Spinal cord (tissue), 10 donors: ENCODE measurements at places on chromosomes 2 and 18. TPM values are rescaled to one million over a fixed set of nuclear protein-coding genes. Genes with fewer than 3 reads are reported as not detected.

DNA sequence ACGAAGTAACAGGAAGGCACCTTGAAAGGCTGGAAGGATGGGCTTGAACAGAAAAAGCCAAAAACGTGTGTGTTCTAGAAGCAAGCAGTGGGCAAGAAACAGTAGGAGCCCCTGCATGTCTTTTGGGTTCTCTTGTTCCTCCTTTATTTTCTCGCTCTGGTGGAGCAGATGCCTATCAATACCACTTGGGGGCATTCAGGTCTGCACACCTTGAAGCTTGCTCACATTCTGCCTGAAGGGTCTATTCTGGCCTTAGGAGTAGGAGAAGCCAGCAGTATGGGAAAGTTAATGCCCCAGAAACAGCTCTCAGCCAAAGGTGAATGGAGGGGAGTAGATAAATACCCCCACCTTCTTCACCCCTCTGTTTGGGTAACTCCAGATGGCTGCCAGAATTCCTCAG lies 204.5 kb downstream of the TXNL1 start:
- H3K27me3 ChIP-seq, result no peaks in the 10 kb centered on the region
- no peak for DNase-seq
- no peaks in the 10 kb centered on the region for H3K4me1 ChIP-seq

GRCh38 chr2:54606393-54606958 lies 117.0 kb upstream of the EML6 start:
- no peak overlapping the region for H3K4me3 ChIP-seq
- no peak for DNase-seq
- no peaks in the 10 kb centered on the region for H3K36me3 ChIP-seq
- no peak overlapping the region for H3K27ac ChIP-seq

DNA sequence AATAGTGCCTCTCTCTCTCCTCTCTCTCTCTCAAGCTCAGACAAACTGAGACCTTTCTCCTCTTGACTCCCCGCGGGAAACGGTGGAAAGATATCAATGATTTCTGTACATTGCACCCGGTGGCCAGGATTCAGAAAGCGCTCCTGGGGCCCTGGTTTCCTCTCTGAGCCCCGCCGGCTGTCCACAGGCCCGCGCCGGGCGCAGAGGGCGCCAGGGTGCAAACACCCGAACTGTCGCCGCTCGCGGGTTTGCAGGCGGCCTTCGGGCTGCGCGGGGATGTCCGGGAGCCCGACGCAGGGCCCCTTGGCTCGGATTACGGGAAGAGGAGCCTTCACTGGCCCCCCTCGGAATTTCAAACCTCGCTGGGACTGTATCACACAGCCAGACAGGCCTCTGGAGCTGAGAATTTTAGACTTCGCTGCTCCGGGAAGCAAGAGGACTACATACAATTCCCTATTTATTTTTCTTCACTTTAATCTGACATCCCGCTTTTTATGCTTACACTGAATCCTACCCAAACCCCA lies 5.2 kb upstream of the EN1 start:
- H3K36me3 ChIP-seq, result no peaks in the 10 kb centered on the region
- peaks cover 55% of the 10 kb centered on the region for H3K4me1 ChIP-seq
- DNase-seq, result no peak
- H3K27me3 ChIP-seq, result peaks cover 100% of the 10 kb centered on the region

DNA sequence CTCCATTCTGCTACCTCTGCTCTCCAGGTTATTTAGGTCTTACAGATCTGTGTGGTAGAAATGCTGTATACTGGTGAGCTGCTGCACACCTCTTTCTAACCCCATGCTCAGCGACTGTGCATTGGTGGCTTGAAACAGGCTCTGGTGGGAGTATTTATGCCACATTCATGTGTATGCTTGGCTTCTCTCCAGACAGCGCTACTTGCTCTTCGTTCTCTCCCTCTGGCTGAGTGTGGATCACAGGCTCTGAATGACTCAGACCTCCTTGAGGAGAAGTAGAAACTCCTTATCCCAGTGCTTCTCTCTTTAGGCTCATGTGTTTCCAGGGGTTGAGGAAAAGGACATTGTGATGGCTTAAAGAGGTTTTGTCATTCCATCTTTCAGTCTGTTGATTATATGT lies 54.9 kb downstream of the FHOD3 start:
- no peak overlapping the region for H3K27ac ChIP-seq
- H3K27me3 ChIP-seq, result no peaks in the 10 kb centered on the region
- peak; percentile 74 for DNase-seq
- H3K4me1 ChIP-seq, result no peaks in the 10 kb centered on the region
- H3K4me3 ChIP-seq, result no peak overlapping the region

GRCh38 chr2:216274194-216274840 lies 98.0 kb downstream of the MARCHF4 start:
- H3K36me3 ChIP-seq, result peaks cover 5% of the 10 kb centered on the region
- H3K27ac ChIP-seq, result no peak overlapping the region
- no peak for DNase-seq
- H3K4me1 ChIP-seq, result peaks cover 4% of the 10 kb centered on the region
- no peaks in the 10 kb centered on the region for H3K27me3 ChIP-seq

GRCh38 chr2:209653134-209653533 lies 118.5 kb upstream of the UNC80 start:
- H3K4me1 ChIP-seq, result no peaks in the 10 kb centered on the region
- DNase-seq, result no peak
- no peak overlapping the region for H3K27ac ChIP-seq
- no peak overlapping the region for H3K4me3 ChIP-seq

DNA sequence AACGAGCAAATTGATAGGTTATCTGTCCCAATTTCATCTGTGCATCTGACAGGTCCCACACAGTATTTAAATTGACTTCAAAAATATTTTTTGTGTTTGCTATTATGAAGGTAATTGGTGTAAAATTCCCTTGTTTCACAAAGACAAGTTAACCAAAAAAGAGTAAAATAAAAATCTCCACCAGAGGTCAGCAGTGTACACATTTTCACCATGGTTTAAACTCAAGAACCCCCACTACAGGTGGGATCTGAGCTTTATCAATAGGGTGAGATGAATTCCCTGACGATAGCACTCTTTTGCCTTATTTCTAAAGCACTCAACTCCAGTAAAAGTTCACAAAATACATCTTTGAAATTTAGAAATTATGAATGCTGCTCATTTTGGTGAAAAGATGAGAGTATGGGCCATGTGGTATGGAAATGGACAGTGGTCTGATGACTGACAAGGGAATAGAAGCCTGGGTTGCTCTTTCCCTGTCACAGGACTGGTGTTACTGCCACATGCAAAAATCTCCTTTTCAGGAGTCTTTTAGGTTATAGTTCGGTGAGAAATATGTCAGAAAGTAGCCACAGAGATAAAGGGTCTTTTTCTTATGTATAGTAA lies 68.0 kb downstream of the SERPINB8 start:
- H3K4me3 ChIP-seq, result no peak overlapping the region
- H3K4me1 ChIP-seq, result no peaks in the 10 kb centered on the region
- H3K27me3 ChIP-seq, result no peaks in the 10 kb centered on the region
- peak; percentile 74 for DNase-seq

DNA sequence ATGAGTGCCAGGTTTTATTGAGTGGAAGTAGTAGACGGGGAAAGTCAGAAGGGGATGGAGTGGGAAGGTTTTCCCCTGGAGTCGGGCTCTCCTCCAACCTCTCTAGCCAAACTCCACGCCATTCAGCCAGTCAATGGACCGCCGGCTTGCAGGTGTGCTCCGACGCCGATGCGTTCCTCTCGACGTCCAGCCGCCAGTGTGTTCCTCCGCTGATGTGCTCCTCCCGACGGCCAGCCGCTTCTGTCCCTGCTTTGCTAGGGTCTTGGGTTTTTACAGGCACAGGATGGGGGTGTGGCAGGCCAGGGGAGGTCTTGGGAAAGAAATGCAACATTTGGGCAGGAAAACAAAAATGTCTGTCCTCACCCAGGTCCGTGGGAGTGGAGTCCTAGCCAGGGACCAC lies 94.3 kb upstream of the TEX51 start:
- no peak overlapping the region for H3K27ac ChIP-seq
- H3K27me3 ChIP-seq, result no peaks in the 10 kb centered on the region
- H3K4me1 ChIP-seq, result peaks cover 3% of the 10 kb centered on the region

GRCh38 chr2:210660-211059 lies 53.2 kb downstream of the SH3YL1 start:
- DNase-seq, result no peak
- H3K36me3 ChIP-seq, result no peaks in the 10 kb centered on the region
- peaks cover 6% of the 10 kb centered on the region for H3K4me1 ChIP-seq
- H3K4me3 ChIP-seq, result no peak overlapping the region
- no peak overlapping the region for H3K27ac ChIP-seq
- peaks cover 2% of the 10 kb centered on the region for H3K27me3 ChIP-seq

DNA sequence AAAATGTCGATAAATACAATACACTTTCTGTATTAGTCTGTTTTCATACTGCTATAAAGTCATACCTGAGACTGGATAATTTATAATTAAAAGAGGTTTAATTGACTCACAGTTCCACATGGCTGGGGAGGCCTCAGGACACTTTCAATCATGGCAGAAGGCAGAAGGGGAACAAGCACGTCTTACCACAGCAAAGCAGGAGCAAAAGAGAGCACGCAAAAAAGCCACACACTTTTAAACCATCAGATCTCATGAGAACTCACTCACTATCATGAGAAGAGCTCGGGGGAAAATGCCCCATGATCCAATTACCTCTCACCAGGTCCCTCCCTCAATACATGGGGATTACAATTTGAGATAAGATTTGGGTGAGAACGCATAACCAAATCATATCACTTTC lies 256.7 kb downstream of the ANAPC1 start:
- H3K27ac ChIP-seq, result no peak overlapping the region
- no peaks in the 10 kb centered on the region for H3K36me3 ChIP-seq
- DNase-seq, result no peak
- H3K4me3 ChIP-seq, result no peak overlapping the region

DNA sequence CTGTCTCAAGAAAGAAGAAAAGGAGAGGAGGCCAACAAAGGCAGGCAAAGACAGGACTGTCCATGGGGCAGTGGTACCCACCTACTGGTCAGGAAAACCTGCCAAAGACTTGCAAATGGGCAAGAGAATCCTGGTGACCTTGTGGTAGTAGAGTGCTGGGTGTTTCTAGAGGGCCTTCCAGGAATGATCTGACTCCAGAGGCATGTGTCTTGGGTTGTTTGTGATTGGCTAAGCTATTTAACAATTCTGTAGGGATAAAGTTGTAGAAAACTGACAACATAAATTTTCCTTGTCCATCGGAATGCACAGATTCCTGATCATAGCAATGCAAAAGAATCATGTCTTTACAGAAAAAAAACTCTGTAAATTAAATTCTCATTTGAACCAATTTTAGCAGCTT lies 68.5 kb upstream of the ZNF532 start:
- H3K27me3 ChIP-seq, result no peaks in the 10 kb centered on the region
- no peak overlapping the region for H3K4me3 ChIP-seq
- no peak for DNase-seq

GRCh38 chr2:109529532-109530449 lies 84.0 kb downstream of the SEPTIN10 start:
- no peak for DNase-seq
- H3K4me1 ChIP-seq, result peaks cover 12% of the 10 kb centered on the region
- H3K27me3 ChIP-seq, result peaks cover 2% of the 10 kb centered on the region

- no peaks in the 10 kb centered on the region for H3K36me3 ChIP-seq
- no peaks in the 10 kb centered on the region for H3K27me3 ChIP-seq
- DNase-seq, result no peak
- no peak overlapping the region for H3K4me3 ChIP-seq
Measured at GRCh38 chr18:3967359-3968180, 487.5 kb downstream of the DLGAP1 start.

DNA sequence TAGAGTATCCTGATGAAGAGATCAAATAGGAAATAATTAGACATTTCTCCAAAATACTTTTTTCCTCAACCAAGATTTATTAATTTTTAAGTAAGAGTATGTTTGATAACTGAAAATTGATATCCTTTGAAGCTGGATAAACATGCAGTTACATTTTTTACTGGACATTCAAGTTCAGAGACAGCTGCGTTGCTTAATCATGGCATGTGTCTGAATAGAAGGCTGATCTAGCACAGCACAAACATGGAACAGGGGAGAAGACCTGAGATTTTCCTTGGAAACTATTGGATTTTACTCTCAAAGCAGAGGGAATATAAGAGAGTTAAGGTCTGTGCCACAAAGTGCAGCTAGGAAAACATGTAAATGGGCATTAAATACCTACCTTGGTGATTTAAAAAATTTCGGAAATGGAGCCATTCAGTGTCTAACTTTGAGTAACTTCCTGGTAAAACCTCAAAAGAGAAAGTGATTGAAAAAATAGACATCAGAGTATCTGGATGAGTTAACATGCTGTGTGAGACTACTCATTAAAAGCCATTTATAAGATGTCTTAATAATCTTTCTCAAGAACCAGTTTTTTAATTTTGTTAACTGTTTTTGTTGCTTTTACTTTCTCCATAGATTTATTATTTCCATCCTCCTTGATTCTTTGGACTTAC lies 31.8 kb downstream of the CRIM1 start:
- no peaks in the 10 kb centered on the region for H3K4me1 ChIP-seq
- no peak overlapping the region for H3K27ac ChIP-seq
- no peaks in the 10 kb centered on the region for H3K27me3 ChIP-seq
- DNase-seq, result no peak

DNA sequence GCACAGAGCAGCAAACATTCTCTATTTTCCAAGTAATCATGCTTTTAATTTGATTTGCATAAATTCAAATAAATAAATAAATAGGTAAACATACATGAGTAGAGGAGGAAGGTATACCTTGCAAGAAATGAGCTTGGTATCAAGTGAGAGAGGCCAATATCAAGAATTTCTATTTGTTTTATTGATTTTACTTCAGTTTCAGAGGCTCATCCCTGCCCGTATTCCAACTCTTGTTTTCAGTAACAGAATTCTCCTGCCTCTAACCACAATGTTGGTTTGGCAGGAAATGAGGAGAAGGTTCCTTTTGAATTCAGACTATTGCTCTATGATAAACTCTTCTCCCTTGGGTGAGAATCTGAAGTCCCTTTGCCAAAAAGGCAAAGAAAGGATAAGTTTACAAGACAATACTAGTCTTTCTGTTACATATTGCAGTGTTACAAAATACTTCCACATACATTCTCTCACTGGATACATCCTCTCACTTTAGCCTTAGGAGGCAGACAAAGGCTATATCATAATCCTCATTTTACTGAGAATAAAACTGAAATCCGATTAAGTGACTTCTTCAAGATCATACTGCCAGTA lies 68.3 kb upstream of the ZNF397 start:
- no peak for DNase-seq
- no peaks in the 10 kb centered on the region for H3K27me3 ChIP-seq
- H3K27ac ChIP-seq, result no peak overlapping the region
- H3K4me3 ChIP-seq, result no peak overlapping the region
- H3K36me3 ChIP-seq, result no peaks in the 10 kb centered on the region
- no peaks in the 10 kb centered on the region for H3K4me1 ChIP-seq

- H3K27me3 ChIP-seq, result no peaks in the 10 kb centered on the region
- H3K27ac ChIP-seq, result no peak overlapping the region
- no peaks in the 10 kb centered on the region for H3K36me3 ChIP-seq
- no peaks in the 10 kb centered on the region for H3K4me1 ChIP-seq
- no peak overlapping the region for H3K4me3 ChIP-seq
Measured at GRCh38 chr2:34096562-34097171, 497.6 kb upstream of the FAM98A start.

GRCh38 chr2:132274000-132274399 lies 112.2 kb upstream of the ANKRD30BL start:
- H3K27ac ChIP-seq, result no peak overlapping the region
- H3K4me1 ChIP-seq, result no peaks in the 10 kb centered on the region
- DNase-seq, result no peak
- no peak overlapping the region for H3K4me3 ChIP-seq

Gene RBM43
- 6.0 TPM for polyA plus RNA-seq

Gene C2orf78
- polyA plus RNA-seq, result not detected

Gene TTN
- polyA plus RNA-seq, result 1.2 TPM

Gene IKZF2
- polyA plus RNA-seq, result 5.1 TPM

Gene GALNT13
- polyA plus RNA-seq, result 41.6 TPM

Gene CPS1
- 3.2 TPM for polyA plus RNA-seq

Gene ACADL
- 3.3 TPM for polyA plus RNA-seq
